ENCODE measurements at places on chromosomes 2 and 18.

DNA sequence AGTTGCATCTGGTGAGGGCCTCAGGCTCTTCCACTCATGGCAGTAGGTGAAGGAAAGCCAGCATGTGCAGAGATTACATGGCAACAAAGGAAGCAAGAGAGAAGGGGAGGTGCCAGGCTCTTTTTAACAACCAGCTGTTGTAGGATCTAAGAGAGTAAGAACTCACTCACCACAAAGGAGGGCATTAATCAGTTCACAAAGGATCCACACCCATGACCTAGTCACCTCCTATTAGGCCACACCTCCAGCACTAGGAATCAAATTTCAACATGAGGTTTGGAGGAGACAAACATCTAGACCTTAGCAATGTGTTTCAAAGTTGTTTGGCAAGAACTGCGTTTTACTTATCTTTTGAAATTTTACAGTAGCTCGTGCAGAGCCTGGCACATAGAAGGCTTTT lies 20.5 kb upstream of the REG3A start:
- DNase-seq = no peak

- no peak for DNase-seq
These were observed 538.3 kb downstream of the CNTNAP5 start for GRCh38 chr2:124563426-124563825.

GRCh38 chr18:39746201-39746600 lies 2180.6 kb upstream of the CELF4 start:
- DNase-seq = no peak

GRCh38 chr2:26521054-26521912 lies 43.4 kb upstream of the OTOF start:
- no peak for DNase-seq

DNA sequence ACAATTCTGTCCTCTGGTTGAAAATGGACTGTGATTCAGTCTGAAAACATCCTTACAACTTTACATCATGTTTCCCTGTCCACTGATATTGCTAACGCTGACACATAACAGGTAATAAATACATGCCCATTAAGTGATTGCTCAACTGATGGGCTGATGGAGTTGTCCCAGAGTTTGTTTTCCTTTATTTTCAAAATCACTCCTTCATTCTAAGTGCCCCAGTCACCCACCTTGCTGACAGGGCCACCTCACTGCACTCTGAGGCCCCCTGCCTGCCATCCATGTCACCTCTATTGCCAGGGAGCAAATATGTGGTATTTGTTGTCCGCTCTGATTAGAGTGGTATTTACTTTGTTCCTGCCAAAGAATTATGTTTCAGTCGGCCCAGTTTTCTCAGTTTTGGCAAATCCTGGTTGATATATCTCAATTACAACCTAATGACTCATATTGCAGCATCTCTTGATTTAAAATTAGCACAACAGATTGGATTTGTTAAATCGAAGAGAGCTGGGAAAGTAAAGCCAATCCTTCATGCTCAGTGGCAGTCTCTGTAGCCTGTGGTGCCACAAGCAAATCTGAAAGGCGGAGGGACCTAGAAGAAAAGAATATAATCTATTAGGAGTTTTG lies 105.1 kb downstream of the RDH14 start:
- no peak for DNase-seq

DNA sequence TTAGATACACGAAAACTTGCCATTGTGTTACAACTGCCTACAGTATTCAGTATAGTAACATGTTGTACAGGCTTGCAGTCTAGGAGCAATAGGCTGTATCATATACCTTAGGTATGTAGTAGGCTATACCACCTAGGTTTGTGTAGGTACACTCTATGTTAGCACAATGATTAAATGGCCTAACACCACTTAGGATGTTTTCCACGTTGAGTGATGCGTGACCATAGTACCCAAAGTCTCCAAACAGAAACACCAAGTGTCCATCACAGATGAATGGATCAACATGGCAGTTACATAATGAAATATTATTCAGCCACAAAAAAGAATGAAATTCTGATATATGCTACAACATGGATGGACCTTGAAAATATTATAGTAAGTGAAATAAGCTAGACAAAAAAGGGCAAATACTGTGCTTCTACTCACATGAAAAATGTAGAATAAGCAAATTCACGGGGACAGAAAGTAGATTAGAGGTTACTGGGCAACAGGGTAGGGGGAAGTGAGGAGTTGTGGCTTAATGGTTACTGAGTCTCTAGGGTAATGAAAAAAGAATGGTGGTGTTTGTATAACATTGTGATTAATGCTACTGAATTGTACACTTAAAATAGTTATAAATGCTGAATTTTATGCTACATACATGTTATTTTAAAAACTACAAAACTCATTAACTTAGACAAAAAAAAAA lies 62.6 kb downstream of the TMEM131 start:
- DNase-seq = no peak

DNA sequence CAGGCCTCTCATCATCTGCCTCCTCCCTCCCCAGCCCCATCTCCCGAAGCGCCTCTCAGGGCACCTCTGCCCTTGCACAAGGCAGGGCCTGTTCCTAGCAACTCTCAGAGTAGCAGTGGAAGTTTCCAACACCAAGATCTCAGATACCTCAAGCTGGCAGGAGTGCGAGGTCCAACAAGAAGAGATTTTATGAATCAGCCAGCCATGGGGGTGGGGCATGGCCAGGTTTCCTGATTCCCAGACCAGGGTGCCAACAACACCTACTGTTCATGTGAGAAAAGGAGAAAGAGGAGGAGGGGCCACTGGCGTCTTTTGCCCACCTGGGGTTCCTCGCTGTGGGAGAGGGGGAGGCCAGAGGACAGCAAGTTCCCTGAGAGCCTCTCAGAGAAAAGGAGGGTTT lies 6.6 kb upstream of the STEAP3 start:
- no peak for DNase-seq

GRCh38 chr2:138102664-138103063 lies 138.4 kb downstream of the HNMT start:
- DNase-seq = no peak

DNA sequence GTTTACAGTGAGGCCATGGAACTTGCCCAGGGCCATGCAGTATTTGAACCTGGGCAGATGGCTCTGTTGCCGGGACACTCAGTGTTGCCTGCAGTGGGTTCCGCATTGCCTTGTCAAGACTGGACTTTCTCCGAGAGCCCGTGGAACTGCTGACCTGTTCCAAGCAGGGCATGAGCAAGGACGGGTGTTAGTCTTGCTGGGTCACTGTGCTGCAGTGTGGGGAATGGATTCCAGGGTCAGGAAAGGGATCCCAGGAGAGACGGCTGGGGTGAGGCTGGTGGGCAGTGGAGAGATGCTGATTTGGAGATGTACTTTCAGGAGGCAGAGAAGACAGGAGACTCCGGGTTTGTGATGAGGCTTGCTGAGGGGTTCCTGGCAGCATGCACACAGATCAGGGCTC lies 348.7 kb upstream of the HS6ST1 start:
- DNase-seq = no peak

DNA sequence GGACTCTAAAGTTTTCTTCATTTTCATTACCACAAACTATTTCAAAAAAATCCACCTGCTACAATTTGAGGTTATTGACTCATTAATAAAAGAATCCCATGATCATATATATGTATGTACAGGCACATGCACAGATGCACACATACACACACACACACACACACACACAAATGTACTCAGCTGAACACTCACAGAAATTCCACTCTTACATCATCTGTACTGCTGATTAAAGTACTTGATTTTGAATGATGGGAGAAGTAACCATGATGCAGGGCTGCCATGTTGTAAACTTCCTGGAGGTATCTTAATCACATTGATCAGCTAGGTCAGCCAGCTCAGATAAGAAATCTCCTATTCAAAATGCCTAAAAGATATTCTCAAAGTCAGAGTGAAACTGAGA lies 1313.2 kb upstream of the NRXN1 start:
- DNase-seq = no peak

DNA sequence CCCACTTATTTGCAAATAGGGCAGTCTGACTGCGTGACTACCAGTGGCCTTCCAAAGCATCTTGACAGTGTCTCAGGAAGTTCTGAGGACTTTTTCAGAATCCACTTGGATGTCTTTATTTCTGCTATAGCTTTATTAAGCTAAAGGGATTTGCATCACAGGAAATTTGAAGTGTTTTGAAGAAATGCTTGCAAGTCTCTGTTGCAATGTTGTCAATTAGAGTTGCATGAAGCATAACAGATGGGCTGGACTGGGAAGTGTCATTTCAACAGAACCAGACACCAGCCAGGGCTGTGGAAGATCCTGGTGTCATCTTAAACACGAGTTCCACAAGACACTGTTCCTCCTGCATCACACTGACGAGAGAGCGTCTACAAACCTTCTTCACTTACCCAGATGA lies 224.5 kb downstream of the EN1 start:
- no peak for DNase-seq

DNA sequence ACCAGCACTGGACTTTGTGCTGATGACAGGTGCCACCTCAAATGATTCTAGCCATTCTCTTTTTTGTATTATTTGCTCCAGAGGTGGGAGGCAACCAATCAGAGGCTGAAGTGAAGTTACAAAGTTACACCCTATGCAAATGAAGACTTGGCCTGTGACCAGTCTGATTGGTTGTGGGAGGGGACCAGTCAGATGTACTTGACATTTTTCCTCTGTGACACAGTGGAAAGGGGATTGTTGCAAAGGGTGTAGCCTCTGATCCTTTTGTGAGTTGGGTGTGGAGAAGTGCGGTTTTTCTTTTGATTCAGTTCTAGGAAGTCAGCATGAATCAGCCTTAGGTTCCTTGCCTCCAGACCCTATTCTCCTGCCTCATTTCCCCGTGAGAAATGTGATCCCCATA lies 244.0 kb downstream of the ARL6IP6 start:
- no peak for DNase-seq

- no peak for DNase-seq
These were observed 48.5 kb upstream of the CTDP1 start for GRCh38 chr18:79631096-79631507.

GRCh38 chr2:161406316-161406715 lies 9.8 kb upstream of the TBR1 start:
- no peak for DNase-seq

GRCh38 chr2:3864943-3865865 lies 161.8 kb downstream of the DCDC2C start:
- no peak for DNase-seq

GRCh38 chr2:33242845-33243244 lies 233.6 kb upstream of the RASGRP3 start:
- no peak for DNase-seq

GRCh38 chr2:7044253-7045250 lies 127.3 kb downstream of the RNF144A start:
- peak; percentile 46 for DNase-seq

GRCh38 chr2:236973343-236973980 lies 112.2 kb upstream of the COPS8 start:
- no peak for DNase-seq

GRCh38 chr2:218407717-218408116 lies 8.0 kb downstream of the CTDSP1 start:
- no peak for DNase-seq

DNA sequence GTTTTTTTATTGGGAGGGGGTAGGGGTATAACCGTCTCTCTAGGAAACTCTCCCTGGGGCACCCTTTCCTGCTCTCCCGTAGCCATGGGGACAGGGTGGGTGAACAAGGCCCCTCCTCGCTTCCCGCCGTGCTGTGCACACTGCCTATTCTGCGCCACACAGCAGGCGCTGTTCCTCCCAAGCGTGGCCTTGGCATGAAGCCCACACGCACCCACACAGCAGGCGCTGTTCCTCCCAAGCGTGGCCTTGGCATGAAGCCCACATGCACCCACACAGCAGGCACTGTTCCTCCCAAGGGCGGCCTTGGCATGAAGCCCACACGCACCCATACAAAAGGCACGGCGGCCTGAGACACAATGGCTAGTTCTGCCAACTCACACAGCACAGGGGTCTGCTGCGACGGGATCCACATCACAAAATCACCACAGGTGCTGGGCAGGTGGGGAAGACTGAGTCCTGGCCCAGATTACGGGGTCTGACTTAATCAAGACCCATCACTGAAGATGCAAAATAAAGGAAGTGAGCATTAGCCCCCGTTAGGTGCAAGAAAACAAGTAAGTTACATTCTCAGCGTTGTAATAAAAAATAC lies 46.6 kb upstream of the TPO start:
- DNase-seq = no peak

DNA sequence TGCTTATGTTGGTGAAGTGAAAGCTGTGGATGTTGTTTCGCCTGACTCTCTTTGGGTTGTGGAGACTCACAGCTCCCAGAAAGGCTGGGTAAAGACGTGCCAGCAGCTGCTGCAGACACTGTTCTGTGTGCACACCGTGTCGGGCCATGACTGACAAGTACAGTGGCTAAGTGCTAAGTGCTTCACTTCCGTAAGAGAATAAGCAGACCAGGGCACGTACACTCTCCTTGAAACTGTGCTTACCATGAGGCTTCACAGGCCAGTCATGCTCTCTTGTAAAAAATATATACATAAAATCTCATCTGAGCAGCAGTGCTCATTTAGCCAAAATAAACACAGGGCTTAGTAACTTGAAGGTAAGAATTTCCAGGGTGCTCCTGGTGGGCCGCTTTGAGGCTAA lies 86.0 kb downstream of the NRP2 start:
- DNase-seq = no peak
